ENCODE measurements at places on chromosomes 11 and 22.

GRCh38 chr11:112773264-112773663, 188.0 kb upstream of the NCAM1 start:
- DNase-seq: no peak

DNA sequence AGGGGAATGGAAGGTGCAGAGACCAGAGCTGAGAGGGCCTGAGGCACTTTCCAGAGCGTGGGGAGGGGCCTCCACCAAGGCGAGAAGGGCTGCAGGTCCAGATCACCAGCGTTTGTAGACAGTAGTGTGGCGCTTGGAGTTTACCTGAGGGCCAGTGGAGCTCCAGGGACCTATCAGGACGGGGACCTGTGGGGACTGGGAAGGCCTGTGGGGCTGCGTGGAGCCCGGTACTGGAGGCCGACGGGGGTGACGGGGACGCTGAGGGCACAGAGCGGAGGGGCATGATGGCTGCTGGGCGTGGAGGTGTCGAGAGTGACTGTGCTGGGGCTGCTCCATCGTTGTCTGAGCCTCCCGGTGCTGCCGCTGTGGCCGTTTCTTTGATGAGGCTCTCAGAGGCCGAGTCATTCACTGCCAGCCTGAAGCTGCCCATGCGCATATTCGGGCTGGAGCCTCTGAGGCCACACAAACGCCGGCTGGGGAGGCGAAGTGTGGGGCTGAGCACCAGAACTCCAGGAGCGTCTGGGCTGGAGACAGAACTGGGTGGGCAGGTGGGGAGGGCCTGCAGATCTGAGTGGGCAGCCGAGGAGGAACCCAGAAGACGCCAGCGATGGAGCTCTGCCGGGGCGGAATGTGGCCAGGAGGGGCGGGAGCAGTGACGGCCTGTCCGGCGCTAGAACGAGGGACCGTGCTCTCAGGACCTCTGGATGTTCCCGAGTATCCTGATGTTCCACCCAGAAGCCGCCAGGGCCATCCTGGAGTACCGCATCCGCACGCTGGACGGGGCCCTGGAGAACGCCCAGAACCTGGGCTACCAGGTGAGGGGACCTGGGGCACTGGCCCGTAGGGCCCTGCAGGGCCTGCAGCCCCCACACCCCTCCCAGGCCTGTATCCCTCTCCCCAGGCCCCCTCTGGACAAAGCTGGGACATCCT, 2.6 kb downstream of the PGGHG start:
- no peak for DNase-seq

DNA sequence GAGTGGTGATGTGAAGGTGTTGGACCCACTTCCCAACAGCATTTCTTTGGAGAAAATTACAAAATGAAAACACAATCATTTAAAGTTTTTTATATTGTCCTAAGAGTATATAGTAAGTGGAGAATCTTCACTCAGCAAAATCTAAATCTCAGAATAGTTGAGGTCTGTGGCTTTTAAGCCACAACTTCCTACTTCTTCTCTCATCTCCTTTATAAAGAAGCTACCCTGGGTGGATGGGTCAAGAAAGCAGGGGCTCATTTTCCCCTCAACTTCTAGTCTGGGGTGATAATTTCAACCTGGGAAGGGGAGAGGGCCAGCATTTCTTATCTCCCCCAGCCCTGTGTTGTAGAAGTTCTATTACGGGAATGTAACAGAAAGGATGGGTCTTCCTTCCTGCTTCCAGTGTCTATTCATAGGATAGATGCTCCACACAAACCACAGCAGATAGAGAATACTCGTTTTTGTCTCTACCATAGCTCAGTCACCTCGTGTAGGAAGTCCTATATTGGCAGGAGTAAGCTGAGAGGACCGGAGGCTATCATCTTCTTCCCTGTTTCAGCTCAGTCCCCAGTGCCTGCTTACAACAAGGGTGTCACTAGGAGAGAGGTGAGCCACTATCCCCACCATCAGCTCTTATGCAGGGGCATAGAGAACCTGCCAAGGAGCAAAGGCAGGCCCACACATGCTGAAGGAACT, 341.5 kb downstream of the CASP12 start:
- DNase-seq: no peak

- DNase-seq: no peak
Measured at GRCh38 chr11:47573321-47573720, 5.4 kb downstream of the KBTBD4 start.

- DNase-seq: peak; percentile 98
Measured at GRCh38 chr22:40190501-40190900, 12.8 kb downstream of the TNRC6B start.

GRCh38 chr22:45884201-45885062, 92.5 kb downstream of the WNT7B start:
- no peak for DNase-seq

DNA sequence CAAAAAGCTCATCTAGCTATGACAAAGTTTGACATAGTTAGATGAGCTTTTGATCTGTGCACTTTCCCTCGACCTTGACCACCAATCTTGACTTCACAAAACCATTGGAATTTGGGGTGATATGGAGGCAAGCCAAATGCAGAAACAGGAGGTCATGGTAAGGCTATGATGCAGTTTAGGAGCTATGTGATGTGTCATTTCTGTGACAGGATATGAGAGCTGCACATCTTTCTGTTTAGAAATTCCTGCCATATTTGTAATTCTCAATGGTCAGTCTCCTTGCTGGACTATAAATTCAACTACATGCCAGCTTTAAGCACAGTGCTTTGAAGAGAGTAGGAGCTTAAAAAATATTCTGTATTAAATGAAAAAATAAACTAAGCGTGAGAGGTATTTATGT, 12.9 kb downstream of the OR51B6 start:
- no peak for DNase-seq

DNA sequence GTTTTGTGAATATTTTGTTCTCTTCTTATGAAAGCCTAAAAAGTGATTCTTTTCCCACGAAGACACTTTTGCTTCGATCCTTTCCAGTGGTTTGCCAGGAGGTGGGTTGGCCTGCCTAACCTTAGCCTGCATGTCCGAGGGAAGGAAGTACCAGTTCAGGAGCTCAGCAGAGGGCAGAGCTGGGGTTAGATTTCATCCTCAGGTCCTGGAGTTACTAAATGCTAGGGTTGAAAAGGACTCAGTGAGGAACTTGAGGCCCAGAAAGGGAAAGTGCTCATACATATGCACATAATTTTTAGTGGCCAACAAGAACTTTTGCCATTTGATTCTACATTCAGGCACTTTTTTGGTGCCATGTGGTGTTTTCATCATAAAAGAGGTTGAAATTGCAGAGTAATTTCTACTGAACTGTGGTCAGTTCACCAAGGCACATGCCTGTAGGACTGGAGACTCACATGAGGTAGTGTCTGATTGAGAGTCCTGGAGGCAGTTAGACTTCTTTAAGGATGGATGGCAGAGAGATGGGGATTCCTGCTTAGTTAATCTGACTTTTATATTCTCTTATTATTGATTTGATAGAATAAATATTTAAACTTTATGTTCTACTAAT, 36.7 kb downstream of the NCAM1 start:
- DNase-seq: no peak

- no peak for DNase-seq
Measured at GRCh38 chr11:64719406-64719805, 3.6 kb downstream of the NRXN2 start.

GRCh38 chr22:45091254-45091854, 72.4 kb upstream of the NUP50 start:
- no peak for DNase-seq

GRCh38 chr11:133898770-133899115, 53.4 kb upstream of the SPATA19 start:
- no peak for DNase-seq

- DNase-seq: no peak
Measured at GRCh38 chr11:121141066-121141465, 40.0 kb downstream of the TECTA start.

- no peak for DNase-seq
Measured at GRCh38 chr11:14327116-14327515, 31.9 kb downstream of the RRAS2 start.

- DNase-seq: no peak
Measured at GRCh38 chr22:28053896-28054818, 135.1 kb upstream of the PITPNB start.

DNA sequence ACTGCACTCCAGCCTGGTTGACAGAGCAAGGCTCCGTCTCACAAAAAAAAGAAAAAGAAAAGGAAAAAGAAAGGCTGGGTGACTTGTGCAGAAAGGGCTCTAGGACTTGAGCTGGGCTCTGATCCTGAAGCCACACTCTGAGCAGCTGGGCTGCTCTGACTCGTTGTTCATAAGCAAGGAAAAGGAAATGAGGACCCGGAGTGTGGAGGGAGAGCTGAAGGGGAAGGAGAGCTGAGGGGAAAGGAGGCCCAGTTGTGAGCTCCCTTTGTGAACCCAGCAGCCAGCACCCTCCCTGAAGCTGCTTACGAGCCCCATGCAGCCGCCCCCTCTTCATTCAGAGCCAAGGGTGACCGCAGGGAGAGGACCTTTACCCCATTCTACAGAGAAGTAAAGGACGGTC, 12.3 kb upstream of the SH3BP1 start:
- no peak for DNase-seq

- no peak for DNase-seq
Measured at GRCh38 chr11:68961245-68961644, 19.5 kb downstream of the MRGPRD start.

GRCh38 chr11:62487738-62488551, 58.7 kb downstream of the AHNAK start:
- no peak for DNase-seq

DNA sequence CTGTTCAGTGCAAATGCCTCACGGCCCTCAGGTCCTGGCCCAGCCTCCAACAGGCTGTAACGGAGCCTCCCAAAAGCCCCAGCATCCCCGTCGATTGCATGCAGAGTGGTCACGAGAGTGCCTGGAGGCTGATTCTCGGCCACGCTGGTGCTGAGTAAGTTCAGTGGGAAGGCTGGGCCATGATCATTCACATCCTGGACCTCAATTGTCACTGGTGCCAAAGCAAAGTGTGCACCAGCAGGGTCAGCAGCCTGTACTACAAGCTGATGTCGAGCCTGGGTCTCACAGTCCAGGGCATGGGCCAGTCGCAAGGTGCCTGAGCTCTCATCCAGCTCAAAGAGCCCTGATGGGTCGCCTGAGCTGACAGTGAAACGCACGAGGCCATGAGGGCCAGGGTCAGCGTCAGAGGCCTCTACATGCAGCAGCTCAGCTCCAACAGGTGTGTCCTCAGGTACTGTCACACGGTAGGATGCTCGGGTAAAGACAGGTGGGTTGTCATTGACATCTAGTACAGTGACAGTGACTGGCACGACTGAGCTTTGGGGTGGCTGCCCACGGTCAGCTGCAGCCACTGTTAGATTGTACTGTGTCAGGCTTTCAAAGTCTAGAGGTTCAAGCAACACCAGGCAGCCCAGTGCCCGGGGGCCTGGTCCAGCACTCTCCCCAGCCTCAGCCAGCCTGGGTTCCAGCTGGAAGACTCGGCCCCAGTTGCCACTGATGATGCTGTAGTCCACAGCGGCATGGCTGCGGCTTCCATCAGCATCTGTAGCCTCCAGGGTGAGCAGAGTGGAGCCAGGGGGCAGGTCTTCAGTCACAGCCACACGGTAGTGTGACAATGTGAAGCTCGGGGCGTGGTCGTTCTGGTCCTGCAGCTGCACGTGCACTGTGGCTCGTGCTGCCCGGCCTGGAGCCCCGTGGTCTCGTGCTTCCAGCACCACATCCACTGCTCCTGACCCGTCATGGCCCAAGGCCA, 4.5 kb upstream of the TPP1 start:
- no peak for DNase-seq

DNA sequence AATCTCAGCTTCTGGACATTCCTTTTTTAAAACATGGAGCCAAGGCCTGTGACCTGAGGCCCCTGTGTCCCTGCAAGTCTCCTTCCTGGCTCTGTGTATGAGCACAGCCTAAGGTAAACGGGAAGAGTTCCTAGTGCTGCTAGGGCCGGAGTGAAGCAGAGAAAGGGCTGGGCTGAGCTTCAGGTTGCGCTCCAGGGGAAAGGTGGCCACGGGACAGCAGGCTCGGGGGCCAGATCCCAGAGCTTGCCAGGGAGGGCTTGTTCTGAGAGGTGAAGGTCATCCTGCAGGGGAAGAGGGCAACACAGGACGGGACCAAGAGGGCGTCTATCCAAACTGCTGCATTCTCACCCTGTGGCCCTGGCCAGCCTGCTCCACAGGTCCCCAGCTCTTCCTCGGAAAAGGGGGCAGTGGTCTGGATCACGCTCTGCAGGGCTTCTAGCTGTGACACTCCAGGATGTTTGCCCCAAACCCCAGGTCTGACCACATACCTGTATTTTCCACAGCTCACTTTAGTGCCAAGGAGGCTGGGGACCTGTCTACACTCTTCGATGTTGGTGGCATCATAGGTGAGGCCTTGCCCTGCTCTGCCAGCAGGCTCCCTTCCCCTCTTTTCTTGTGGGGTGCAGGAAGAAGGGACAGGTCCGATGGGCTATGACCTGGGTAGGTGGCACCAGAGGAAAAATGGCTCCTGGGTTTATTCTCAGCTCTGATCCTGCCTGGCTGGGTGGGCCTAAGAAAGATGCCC, 20.4 kb downstream of the SLC37A2 start:
- DNase-seq: no peak

DNA sequence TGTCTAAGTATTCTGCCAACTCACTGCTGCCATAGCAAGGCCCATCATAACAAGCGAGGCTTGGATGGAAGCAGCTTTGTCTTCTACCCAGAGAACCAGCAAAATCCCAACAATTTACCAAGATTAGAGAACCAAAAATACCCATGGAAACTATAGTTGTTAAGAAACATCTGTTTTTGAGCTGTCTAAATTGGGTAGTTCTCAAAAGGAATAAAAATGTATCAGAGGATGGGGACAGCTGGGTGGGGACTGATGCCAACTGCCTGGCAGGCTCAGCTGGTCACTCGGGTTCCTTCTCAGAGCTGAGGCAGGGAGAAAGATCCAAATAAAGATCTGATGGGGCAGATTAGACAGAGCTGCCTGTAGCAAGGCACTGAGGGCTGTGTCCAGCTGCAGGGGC, 85.9 kb upstream of the GRK3 start:
- DNase-seq: no peak

DNA sequence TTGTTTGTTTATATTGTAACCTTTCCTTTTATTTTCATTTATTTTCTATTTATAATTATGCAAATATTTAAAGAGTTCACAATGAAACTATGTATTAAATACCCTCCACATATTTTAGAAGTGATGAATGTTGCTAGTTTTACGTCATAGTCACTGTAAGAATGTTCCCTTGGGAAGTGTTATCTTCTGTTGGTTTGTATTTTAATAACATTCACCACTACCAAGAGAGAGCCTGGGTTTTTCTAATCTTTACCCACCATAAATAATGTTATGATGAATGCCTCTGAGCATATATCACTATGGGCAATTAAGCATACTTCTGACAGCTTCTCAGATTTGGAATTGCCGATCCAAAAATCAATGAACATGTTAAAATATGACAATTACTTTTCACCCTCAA, 80.7 kb downstream of the GGT1 start:
- DNase-seq: no peak

GRCh38 chr11:92850296-92850826, 119.1 kb upstream of the MTNR1B start:
- DNase-seq: no peak

- no peak for DNase-seq
Measured at GRCh38 chr11:96194581-96195374, 148.2 kb downstream of the MAML2 start.

All from erythroblast (primary cell).